Glutamatergic neuron (in vitro differentiated cells): ENCODE measurements at places on chromosomes 6 and 20. TPM values are rescaled to one million over a fixed set of nuclear protein-coding genes. Genes with fewer than 3 reads are reported as not detected.

DNA sequence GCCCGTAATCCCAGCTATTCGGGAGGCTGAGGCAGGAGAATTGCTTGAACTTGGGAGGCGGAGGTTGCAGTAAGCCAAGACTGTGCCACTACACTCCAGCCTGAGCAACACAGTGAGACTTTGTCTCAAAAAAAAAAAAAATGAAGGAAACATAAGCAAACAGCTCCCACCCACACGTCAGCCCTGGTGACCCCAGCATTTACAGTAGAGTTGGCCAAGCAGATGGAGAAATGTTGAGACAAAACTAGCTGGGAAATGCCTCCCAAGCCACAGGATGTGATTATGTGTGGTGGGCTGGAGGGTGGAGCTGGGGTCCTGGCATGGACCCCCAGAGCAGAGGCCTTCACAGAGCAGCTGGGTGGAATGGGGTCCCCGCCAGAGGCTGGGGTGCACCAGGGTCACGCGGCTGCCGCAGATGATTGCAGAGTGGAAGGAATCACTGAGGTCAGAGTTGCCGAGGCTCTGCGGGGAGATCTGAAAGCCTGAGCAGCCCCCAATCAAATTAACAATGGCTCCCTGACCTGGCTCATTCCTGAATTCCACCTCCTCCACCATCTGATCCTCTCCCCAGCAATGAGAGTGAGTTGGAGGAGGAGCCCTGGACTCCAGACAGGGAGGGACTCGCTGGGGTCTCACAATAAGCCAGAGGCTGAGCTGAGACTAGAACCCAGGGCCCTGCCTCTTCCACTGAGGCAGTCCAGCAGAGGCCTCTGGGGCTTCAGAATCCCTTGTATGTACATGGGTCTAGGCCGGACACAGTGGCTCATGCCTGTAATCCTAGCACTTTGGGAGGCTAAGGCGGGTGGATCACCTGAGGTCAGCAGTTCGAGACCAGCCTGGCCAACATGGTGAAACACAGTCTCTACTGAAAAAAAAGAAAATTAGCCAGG is 34.7 kb upstream of the TGM2 start:
- peaks cover 5% of the 10 kb centered on the region for H3K36me3 ChIP-seq
- no peak overlapping the region for H3K27ac ChIP-seq
- peaks cover 1% of the 10 kb centered on the region for H3K27me3 ChIP-seq
- DNase-seq: no peak
- peaks cover 2% of the 10 kb centered on the region for H3K4me1 ChIP-seq
- H3K4me3 ChIP-seq: no peak overlapping the region

DNA sequence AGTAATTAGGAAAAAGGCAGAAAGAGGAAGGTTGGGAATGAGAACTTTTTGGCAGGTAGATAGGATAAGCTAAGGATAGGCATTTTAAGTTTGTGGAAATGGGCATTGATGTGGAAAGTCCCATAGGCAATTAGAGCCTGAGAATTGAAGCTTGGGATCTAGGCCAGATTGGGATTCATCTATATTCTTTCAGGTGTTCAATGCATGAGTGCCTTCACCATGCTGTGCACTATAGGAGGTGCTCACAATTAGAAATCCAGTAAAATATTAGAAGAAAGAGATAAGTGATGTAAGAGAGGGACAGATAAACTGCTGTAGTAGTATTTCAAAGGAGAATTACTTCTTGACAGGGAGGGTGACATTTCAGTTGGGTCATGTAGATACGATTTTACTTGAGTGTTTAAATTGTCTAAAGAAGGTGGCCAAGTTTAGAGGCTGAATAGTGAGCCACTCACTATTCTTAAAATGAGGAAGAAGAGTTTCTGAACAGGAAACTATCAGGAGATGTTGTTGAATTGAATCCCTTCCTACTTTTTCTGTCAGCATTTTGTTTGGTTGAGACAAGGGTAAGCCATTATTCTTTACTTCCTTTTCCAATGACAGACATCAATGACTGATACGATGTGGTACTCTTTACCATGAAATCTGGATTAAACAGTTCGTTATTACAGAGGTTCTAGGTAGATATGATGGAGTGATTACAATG is 31.0 kb upstream of the CTAGE9 start:
- no peak overlapping the region for H3K27ac ChIP-seq
- H3K4me3 ChIP-seq: no peak overlapping the region
- no peaks in the 10 kb centered on the region for H3K4me1 ChIP-seq
- no peak for DNase-seq
- no peaks in the 10 kb centered on the region for H3K27me3 ChIP-seq

DNA sequence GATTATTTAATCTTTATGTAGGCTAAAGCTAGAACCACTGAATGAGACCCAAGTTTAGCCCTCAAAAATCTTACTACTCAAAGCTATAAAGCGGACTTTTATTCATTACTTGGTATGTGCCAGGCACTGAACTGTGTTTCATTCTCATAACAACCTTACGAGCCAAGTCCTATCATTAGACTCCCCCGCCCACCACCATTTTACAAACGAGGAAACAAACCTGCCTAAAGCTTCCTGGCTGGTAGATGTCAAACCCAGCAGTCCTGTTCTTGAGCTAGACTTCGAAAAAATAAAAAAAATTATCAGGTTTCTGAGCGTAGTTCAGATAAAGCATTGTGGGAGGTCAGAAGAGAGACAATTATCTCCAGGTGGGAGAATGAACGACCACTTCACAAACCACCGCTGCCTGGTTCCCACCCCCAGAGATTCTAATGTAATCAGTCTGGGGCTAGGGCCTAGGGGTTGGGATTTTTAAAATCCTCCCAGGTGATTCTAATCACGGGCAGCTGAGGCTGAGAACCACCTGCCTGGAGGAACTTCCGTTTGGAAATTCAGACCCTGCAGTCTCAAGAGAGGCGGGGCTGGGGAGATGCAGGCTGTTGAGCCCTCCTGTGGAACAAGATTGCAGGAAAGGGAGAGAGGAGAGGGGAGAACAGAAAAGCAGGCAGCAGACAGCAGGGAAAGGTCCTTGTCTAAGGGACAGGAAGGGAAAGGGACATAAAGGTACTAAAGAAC is 8.6 kb downstream of the ADTRP start:
- H3K4me1 ChIP-seq: peaks cover 11% of the 10 kb centered on the region
- no peaks in the 10 kb centered on the region for H3K27me3 ChIP-seq
- H3K4me3 ChIP-seq: no peak overlapping the region
- no peaks in the 10 kb centered on the region for H3K36me3 ChIP-seq
- no peak overlapping the region for H3K27ac ChIP-seq

- H3K27me3 ChIP-seq: no peaks in the 10 kb centered on the region
- H3K4me1 ChIP-seq: peaks cover 6% of the 10 kb centered on the region
- H3K27ac ChIP-seq: no peak overlapping the region
Observed at GRCh38 chr6:108648191-108648590, 87.5 kb downstream of the FOXO3 start.

Gene ADGRF4
- total RNA-seq: not detected
